ENCODE measurements at places on chromosomes 13 and 19.

DNA sequence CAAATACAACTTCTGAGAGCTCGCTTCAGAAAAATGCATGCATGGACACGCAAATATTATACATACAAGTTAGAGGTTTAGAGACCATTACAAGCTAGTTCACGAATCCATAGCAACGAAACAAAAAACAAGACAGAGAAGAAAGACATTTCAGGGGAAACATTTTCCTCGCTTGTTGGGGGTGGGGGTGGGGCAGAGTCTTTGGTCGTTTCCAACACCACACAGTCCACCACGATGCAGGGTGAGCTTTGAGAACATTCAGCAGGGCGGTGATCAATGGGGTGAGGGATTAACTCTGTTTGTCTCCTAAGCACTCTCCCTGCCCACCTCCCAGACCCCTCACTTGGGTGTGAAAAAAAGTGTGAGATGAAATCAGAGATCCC lies 651 bp downstream of the OXGR1 start:
- DNase-seq = no peak

DNA sequence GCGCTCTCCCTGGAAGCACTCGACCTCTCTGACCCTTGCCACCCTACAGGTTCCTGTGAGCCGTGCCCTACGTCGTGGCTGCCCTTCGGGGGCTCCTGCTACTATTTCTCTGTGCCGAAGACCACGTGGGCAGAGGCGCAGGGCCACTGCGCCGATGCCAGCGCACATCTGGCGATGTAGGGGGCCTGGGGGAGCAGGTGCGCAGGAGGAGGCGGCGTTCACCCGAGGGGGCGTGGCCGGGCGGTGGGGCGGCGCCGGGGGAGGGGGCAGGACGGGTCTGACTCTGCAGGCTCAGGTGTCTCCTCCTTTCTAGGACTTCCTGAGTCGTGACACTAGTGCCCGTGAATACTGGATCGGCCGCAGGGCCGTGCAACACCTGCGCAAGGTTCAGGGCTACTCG lies 26.4 kb downstream of the CLEC4M start:
- DNase-seq = no peak

GRCh38 chr19:18304458-18305310 lies 18.2 kb downstream of the LSM4 start:
- DNase-seq = peak; percentile 77

DNA sequence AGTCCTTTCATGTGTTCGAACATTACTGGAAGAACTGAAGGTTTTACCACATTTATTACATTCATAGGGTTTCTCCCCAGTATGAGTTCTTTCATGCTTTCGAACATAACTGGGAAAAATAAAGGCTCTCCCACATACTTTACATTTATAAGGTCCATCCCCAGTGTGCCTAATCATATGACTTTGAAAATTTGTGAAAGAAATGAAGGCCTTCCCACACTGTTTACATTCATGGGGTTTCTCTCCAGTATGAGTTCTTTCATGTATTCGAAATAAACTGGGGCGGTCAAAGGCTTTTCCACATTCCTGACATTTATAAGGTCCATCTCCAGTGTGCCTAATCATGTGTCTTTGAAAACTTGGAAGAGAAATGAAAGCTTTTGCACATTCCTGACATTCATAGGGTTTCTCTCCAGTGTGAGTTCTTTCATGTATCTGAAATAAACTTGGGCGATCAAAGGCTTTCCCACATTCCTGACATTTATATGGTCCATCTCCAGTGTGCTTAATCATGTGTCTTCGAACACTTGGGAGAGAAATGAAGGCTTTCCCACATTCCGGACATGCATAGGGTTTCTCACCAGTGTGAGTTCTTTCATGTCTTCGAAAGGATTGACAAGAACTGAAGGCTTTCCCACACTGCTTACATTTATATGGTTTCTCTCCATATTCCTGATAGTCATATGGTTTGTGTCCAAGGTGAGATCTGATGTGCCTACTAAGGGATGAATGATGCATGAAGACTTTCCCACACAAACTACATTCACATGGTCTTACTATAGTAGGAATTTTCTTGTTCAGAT lies 24.0 kb downstream of the ZNF564 start:
- DNase-seq = no peak

DNA sequence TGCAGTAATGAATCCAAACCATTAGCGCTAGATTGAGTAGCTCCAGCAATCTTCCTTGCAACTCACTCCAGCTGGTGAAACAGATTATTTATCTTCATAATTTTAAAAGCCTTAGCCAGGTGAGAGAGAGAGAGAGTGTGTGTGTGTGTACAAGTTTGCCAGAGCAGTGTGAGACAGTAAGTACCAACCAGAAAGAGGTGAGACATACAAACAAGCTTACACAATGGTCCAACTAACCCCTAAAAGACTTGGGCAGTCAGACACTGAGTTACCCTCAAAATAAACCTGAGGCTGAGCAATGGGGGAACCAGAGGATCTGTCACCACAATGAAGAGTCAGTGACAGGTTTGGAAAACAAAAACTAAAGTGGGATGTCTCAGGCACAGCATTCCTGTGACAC lies 8.1 kb upstream of the THSD1 start:
- DNase-seq = no peak

- DNase-seq = no peak
These were observed 2.1 kb upstream of the ADPRHL1 start for GRCh38 chr13:113455384-113455783.

- no peak for DNase-seq
These were observed 1254.2 kb upstream of the SLC10A2 start for GRCh38 chr13:104320446-104320845.

DNA sequence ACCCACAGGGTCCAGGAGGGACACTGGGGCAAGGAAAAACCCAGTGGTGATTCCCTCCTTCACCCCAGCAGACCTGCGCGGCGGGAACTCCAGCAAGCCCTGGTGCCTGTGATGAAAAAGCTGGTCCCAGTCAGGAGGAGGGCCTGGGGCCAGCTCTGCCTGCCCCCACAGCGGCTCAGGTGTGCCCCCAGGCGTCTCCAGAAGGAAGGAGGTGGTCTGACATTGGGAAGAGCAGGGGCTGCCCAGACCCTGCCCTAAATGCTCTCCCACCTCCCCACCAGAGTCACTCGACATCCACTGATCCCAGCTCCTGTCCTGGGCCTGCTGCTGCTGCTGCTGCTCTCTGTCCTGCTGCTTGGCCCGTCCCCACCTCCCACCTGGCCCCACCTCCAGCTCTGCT lies 6.2 kb downstream of the PTH2 start:
- no peak for DNase-seq

- no peak for DNase-seq
These were observed 17.0 kb downstream of the RXFP2 start for GRCh38 chr13:31756346-31756745.

DNA sequence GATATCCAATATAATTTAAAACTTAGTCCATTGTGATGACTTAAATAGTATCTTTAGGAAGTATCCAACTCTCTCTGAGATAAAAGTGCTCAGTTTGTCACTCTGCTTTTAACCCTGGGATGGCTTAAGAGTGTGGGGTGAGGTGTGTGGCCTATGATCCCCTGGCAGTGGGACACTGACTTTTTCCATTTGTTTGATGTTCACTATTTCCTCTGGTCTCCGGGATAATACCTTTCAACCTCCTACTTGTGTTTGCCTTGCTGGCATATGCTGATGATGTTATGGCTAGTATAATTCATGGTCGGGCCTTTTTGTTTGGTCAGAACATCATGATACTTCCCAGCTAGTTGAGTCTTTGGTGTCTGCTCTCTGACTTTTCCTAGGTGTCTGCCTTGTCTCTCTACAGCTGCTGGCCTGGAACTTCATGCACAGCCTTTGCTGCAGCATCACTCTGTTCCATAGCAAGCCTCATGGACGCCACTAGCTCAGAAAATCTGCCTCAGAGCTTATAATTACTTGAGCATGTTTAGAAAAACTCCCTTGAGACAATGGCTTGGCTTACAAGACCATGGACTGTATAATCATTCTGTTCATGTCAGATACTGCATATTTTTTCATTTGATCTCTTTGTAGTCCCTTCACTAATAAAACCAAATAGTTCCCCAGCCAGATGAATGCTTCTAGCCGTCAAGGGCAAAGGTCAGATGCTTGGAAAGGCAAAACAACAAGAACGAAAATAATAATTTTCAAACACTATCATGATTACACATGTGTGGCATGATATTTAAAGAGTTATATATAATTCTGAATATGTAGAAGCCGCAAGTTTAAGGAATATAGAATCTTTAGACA lies 75.2 kb downstream of the WDFY2 start:
- no peak for DNase-seq

DNA sequence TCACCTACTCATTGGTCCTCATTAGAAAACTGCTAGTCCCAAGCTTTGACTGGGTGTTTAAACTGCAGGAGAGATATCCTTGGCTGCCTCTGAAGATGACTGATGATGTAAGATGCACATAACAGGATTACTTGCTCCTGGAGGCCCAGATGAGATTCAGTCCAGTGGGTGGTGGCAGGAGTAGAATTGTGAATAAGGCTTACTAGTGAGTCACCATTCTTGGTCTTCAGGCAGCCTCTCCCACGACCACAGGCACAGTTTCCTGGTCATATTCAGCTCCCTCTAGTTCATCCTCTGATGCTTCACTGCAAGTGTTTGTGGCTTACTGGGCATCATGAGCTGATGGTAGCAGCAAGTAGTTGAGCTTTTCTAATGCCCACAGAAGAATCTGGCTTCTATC lies 12.1 kb downstream of the SERTM1 start:
- no peak for DNase-seq

DNA sequence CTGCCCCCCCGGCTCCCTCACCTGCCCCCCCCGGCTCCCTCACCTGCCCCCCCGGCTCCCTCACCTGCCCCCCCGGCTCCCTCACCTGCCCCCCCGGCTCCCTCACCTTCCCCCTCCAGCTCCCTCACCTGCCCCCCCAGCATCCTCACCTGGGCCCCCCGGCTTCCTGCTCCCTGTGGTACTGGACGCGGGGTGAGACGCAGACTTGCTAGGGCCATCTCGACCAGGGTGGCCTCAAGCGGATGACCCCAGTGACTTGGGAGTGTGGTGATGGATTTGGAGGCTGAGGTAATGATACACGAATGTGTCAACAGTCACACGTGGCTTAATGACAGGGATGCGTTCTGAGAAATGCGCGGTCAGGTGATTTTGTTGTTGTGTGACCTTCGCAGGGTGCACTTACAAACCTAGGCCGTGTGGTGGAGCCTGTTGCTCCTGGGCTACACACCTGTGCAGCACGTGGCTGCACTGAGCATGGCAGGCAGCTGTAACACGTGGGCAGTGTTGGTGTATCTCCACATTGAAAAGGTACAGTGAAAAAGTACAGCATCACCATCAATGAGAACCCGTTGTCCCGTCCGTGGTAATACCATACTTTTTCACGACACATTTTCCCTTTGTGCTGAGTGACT lies 197.8 kb downstream of the TEX29 start:
- DNase-seq = no peak

DNA sequence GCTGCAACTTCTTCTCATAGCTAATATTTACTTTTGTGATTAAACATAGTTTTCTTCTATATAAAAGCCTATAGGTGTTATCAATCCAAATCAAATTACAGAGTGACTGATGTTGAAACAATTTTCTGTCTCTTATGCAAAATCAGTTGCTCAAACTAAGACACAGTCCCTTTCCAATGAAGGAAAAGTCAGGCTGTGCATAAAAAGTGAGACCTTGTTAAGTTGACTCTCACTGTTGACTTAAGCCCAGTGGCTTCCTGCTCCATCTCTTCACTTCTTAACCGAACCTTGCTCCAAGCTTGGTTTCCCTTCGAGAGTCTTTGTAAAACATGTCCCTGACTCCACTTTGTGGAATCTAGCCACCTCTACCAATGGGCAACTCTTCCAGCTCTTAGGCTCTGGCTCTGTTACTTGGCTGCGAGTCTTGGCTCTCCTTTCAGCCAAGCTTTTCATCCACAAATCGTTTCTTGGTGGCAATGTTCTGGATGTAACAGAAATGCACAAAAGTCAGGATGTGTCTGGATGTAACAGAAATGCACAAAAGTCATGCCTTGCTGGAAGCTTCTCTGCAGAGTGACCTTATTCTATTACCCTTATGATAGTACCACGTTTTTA lies 118.9 kb downstream of the LIG4 start:
- DNase-seq = no peak

- DNase-seq = no peak
These were observed 644.9 kb upstream of the PCDH20 start for GRCh38 chr13:62060570-62060969.

GRCh38 chr13:93726173-93726957 lies 499.8 kb downstream of the GPC6 start:
- no peak for DNase-seq

DNA sequence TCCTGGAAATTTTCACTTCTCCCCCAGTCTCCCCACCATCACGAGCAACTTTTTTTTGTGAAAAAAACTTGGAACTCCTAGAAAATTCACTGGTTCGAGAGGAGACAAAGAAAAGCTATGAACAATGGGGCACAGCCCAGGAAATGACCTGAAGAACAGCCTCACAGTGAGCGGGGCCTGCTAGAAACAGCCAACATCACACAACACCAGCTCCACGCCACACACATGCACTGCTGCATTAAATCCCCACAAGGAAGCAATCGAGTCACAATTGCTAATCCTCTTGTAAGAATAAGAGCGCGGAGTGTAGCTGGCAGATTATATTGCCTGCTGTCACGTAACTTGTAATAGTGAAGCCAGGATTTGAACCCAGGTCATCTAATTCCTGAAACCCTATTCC lies 48.8 kb downstream of the SLC7A1 start:
- no peak for DNase-seq

- DNase-seq = no peak
These were observed 519 bp downstream of the ZNF551 start for GRCh38 chr19:57682226-57682766.

- DNase-seq = no peak
These were observed 21.5 kb downstream of the RYR1 start for GRCh38 chr19:38455031-38455430.

- DNase-seq = no peak
These were observed 1131.1 kb downstream of the PCDH9 start for GRCh38 chr13:66098931-66099628.

DNA sequence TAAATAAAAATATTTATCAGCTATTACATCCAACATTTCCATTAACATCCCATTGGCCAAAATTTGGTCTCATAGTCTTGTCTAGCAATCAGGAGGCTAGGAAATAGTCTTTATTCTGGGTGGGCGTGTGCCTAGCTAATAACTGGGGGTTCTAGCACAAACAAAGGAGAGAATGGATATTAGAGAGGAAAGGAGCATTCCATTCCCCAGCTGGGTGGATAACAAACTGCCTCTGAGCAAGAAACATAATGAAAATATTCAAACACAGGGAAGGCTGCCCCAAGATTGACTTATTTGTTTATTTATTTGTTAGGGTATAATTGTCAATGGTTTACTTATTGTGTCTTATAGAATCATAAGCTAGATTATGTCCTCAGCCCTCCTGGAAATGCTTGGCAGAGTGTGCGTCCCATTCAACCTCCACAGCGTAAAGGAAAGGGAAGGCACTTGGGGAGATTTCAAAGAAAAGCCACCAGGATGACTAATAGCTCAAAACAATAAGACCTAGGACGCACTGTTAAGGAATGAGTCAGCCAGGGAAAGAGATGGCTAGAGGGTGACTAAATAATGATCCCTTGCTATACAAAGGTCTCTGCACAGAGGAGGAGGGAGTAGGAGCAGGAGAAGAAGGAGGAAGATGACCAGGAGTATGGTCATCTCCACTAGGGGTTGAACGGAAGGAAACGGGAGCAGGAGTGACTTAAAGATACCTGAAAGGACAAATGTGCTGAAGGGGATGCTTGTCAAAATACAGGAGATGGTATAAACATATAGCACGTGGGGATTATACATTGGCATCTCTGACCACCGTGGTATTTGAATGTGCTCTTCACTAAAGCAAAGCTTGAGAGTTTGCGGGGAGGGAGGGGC lies 23.5 kb upstream of the USP12 start:
- DNase-seq = no peak

- DNase-seq = no peak
These were observed 62.8 kb downstream of the EFNB2 start for GRCh38 chr13:106472621-106473020.
